ENCODE measurements at places on chromosomes 11 and 22. TPM values are rescaled to one million over a fixed set of nuclear protein-coding genes. Genes with fewer than 3 reads are reported as not detected.

Gene DNAL4
- 8.8 TPM for total RNA-seq

Gene SCGB1A1
- not detected for total RNA-seq

Gene HTR3B
- not detected for total RNA-seq

Gene GGTLC2
- not detected for total RNA-seq

Gene FJX1
- total RNA-seq, result 12.8 TPM

Gene CWC15
- 43.9 TPM for total RNA-seq

Gene IFITM10
- 2.3 TPM for total RNA-seq

Gene BTG4
- total RNA-seq, result not detected

Gene OR51B4
- total RNA-seq, result not detected

Data from omental fat pad (tissue), 4 donors.